ENCODE measurements at places on chromosomes 5 and 9.

GRCh38 chr5:157180374-157181264 lies at the start of gene ITK:
Gene ITK (plus strand): TSS chr5:157180840. CDS start chr5:157180978, 138 bp downstream.
- DNase-seq = no peak

DNA sequence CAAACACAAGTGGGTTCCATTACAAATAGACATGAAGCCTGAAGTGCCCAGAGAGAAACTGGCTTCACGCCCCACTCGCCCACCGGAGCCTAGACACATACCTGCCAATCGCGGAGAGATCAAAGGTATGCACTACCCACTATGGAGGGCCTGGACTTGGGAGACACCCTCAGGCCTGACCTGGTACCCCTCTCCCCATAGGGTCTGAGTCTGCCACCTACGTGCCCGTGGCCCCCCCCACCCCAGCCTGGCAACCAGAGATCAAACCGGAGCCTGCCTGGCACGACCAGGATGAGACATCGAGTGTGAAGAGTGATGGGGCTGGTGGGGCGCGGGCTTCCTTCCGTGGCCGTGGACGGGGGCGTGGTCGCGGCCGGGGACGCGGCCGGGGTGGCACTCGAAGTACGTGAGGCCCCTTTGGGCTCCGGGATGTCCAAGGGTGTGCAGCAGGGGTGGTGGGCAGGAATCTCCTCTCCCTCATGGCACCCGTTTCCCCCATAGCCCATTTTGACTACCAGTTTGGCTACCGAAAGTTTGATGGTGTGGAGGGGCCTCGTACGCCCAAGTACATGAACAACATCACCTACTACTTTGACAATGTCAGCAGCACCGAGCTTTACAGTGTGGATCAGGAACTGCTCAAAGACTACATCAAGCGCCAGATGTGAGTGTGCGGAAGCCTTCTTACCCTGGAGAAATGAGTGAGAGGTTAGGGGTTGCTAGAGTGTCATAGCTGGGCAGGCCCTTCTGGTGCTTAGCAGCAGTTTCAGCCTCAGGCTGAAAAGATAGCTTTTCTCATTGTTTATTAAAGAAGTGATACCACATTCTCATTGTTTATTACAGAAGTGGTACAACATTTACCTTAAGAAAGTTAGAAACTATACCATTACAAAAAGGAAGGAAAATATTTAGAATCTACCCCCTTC lies 38.7 kb downstream of the LARP1 start:
- DNase-seq = no peak

DNA sequence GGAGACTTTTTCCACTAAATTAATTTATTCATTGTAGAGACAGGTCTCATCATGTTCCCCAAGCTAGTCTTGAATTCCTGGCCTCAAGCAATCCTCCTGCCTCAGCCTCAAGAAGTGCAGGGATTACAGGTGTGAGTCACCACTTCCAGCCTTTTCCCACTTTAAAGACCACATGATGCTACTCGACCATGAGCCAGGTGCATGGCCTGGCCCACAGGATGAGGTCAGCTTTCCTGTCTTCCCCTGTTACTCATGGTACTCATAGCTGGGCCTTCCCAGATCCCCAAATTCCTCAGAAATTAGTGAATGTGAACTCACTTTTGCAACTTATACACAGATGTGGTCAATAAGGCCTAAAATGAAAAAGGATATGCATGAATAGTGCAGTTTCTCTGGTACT lies 395.9 kb downstream of the SEMA5A start:
- no peak for DNase-seq

DNA sequence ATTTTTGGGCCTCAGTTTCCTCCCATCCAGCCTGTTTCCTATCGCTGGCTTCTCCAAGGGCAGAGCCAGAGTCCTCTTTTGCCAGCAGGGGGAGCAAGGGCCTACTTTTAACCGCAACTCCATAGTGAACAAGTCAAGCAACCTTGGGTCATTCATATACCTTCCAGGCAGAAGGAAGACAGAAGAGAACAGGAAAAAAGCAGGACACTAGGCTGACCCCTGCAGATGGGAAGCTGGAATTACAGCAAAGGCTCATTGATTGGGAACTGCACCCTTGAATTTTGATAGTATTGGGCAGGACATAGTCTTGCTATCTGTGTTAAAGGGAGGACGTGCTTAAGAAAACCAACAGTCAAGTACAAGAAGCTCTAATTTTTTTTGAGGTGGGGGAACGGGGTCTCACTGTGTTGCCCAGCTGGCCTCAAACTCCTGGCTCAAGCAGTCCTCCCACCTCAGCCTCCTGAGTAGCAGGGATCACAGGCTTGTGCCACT lies 30.1 kb downstream of the QRFP start:
- peak; percentile 37 for DNase-seq

- no peak for DNase-seq
Measured at GRCh38 chr5:139985290-139985689, 57.8 kb downstream of the NRG2 start.

- DNase-seq = no peak
Measured at GRCh38 chr9:112271466-112272098, 61.8 kb downstream of the PTBP3 start.

DNA sequence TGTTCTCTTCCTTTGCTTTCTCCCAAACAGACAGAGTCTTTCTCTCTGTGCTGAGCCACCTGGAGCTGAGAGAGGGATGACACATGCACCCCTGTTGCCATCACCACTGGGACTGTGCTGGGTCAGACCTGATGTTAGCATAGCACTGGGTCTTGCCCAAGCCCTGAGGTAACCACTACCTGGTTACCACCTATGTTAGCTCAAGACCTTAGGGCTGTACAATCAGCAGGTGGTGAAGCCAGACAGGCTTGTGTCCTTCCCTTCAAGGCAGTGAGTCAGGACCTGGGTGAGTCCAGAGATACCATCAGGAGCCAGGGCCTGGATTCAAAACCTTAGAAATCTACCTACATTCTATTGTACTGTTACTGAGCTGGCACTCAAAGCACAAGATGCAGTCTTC lies 32.1 kb downstream of the FST start:
- DNase-seq = no peak

DNA sequence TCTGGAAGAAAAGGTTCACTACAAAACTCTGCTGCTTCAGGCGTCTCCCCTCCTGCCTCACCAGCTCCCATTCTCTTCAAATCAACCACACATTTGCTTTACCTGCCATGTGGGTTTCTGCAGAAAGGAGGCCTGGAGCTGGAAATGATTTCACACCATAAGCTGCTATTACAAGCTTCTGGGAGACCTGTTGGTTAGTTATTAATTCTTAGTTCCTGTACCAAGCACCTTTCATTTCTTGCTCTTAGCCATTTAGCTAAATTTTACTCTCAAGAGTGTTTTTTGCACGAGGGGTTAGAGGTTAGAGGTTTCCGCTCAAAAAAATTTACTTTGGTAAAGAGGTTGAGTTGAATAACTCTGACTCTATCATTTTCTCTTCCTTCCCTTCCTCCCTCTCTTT lies 70.3 kb downstream of the MAP1B start:
- no peak for DNase-seq

All from activated T-cell treated with anti-CD3 and anti-CD28 coated beads for 24 hours (primary cell).